ENCODE measurements at places on chromosomes 5 and 9.

GRCh38 chr9:29160763-29161353, 1587.6 kb upstream of the C9orf72 start:
- no peak for DNase-seq

DNA sequence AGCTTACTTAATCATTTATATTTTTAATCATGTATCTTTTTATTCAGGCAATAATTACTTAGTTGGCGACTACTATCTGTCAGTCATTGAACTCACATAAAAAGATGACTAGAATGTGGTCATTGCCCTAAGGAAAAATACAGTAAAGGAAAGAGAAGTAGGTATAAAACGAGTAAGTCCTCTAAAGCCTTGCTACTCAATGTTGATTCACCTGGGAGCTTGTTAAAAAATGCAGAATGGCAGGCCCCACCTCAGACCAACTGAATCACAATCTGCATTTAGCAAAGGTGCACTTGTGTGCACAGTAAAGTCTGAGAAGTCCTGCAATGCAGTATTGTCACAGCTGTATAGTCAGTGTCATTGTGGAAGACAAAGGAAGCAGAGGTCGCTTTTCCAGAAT, 592.4 kb downstream of the CSNK1G3 start:
- no peak for DNase-seq

DNA sequence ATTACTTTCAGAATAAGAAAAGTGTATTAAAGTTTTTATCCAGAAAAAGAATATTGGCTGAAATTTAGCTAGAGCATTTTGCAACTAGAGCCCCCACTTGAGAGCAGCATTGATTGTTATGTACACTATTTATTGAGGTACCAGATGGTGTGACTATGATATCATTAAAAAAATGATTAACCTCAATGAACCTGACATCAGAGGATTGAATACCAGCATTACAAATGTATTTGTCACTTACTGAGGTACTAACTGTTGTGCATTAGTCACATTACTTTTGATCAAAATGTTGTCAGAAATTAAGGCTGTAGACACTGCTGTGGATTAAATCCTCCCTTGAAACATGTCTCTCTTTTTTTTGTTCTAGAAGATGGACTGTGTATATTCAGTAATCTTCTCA, 127.8 kb upstream of the DHFR start:
- DNase-seq: no peak

GRCh38 chr5:23169660-23170416, 316.7 kb upstream of the CDH12 start:
- DNase-seq: no peak

GRCh38 chr5:171724468-171725204, 61.0 kb upstream of the SMIM23 start:
- DNase-seq: no peak

DNA sequence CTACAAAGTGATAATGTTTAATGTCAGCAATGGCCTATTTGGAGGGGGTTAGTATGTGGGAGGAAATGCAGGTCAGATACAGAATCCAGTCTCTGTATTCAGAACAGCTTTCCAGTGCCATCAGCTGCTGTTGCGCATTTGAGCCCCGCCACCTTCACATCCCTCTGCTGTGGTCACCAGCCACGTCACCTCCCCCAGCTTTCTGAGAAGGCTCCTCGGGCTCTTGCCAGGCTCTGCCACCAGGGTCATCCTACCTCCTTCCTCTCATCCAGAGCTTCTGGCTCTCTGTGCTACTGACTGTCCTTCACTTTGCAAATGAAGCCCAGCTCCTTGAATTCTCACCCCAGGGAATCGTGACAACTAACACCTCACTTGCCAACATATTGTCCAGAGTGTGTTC, 138.8 kb downstream of the PIK3R1 start:
- DNase-seq: no peak

DNA sequence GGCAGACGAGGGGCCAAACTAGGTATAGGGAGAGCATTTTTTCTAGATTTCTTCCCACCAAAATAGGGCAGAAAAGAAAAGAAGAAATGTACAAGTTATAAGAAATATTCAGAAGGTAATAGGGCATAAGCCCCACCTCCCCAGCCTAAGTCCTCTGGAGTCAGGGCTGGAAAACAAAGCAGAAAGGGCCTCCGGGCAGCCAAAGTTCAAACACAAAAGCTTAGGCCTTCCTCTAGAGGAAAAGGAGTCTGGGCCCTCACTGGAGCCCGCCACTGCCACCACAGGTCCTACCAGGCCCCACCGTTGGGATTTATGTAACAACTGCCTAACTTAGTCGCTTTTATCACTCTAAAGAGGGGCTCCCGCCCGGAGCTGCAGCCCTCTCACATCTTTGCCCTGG, 27.6 kb downstream of the TBC1D2 start:
- no peak for DNase-seq

- no peak for DNase-seq
These were observed 604.8 kb downstream of the BNC2 start for GRCh38 chr9:16265688-16266087.

DNA sequence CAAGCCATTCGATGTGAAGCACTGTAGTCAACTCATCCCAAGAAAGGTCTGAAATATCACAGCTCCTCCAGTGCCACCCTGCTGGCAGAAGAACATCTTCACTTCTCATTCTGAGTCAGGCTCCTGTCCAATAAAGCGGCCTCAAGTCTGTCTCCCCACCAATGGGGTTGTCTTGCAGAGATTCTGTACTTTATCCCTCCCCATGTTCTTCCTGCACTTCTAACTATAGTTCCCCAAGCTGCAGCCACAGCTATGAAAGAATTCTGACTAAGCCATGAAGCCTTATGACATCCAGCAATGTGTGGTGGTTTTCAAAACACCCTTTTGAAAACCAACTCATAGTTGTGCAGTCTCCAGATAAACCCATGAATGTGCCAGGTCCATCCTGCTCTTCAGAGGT, 6.8 kb downstream of the MACROH2A1 start:
- no peak for DNase-seq

GRCh38 chr5:68748101-68748500, 345.7 kb upstream of the SLC30A5 start:
- no peak for DNase-seq

- DNase-seq: no peak
These were observed 687.3 kb upstream of the ST8SIA4 start for GRCh38 chr5:101590384-101590783.
